ENCODE measurements at places on chromosomes 5 and 9.

DNA sequence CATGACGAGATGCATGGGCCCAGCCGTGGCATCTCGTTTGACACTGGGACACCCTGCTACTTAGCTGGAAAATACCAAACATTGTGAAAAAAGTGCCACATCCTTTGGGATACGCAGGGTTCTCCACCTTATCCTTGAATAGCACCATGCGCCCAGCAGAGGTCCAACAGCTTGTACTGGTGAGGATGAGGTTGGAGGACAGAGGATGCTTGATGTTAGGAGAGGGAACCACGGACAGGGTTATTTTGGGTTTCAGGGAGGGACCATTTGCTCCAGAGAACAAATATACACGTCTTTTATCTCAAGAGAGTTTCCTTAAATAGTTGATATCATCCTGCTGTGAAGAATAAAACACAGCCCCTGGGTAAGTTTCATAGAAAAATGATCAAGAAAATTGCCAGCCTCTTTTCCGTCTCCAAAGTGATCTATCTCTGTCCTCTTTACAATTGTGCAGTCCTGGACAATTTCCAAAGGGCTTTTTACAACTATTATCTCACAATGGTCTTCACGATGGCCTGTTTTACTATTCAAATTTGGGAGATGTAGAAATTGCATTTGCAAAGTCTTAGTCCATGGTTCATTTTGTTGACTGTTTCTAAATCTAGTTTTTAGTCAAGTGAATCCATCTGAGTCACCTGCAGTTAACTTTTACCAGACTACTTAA is 19.9 kb upstream of the FRRS1L start:
- DNase-seq: no peak

- no peak for DNase-seq
Observed at GRCh38 chr5:123001808-123002207, 34.7 kb downstream of the PPIC start.

- DNase-seq: peak; percentile 64
Observed at GRCh38 chr9:100575765-100576386, 2.0 kb upstream of the CAVIN4 start.

DNA sequence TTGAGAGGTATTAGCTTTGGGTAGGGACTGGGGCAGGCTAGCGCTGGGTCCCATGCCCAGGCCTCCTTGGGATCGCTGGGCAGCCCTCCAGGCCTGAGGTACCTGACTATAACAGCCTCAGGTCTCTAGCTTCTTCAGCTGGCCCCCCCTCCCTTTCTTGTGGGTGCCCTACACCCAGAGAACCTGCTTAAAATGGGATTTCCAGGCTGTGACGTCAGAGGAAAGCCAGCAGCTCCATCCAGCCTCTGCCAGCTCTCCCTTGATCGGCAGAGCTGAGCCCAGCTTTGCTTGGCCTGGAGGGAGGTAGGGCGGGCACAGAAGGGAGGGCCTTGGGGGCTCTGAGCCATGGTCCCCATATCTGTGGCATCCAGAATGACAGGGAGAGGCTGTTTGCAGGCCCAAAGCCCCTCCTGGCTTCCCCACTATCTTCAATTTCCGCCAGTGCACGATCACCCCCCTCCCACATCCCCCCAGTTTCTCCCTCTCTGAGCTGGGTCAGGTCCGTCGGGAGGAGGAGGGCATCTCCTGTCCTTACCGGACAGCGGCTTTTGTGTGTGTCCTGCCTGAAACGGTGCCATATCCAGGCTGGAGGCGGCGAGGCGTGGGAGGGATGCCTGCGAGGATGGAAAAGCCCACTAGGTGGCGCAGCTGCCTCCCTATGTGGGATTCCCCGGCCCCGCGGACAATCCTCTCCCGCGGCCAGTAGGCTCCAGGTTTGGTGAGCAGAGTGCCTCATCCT is 10.8 kb downstream of the REEP2 start:
- peak; percentile 96 for DNase-seq

DNA sequence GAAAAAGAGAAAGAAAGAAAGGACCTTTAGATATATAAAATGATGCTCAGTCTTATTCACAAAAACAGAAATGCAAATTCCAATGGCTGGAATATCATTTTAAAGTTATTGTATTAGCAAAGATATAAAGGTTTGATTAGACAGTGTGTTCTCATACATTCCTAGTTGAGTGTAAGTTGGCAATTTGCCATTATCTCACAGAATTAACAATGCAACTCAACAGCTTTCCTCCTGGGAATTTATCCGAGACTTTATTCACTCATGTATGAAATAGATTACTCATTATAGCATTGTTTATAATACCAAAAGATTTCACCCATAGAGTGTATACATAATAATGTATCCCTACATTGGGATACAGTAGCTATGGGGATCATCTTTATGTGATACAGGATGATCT is 27.1 kb upstream of the MLLT3 start:
- no peak for DNase-seq
